Pons (tissue), 1 donor: ENCODE measurements at places on chromosomes 6 and 20.
A peak's percentile ranks its signal among the peaks of the same experiment; 100 is the strongest.

DNA sequence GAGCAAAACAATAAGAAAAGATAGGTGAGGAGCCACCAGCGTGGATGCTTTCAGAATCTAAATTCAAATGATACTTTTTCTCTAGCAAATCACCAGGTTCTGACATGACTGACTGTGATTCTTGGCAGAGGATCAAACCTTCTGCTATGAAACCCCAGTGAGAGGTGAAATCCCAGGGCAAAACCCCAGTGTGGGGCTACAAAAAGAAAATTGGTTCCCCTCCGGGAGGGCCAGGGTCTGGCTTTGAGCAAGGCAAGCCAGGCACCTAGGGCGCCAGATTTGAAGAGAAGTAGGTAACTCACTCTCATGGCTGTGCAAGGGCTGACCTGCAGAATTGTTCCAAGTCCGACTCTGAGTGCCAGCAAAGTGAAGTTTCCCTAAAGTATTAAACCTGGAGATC lies 20.2 kb upstream of the RALGAPA2 start:
- DNase-seq = no peak

DNA sequence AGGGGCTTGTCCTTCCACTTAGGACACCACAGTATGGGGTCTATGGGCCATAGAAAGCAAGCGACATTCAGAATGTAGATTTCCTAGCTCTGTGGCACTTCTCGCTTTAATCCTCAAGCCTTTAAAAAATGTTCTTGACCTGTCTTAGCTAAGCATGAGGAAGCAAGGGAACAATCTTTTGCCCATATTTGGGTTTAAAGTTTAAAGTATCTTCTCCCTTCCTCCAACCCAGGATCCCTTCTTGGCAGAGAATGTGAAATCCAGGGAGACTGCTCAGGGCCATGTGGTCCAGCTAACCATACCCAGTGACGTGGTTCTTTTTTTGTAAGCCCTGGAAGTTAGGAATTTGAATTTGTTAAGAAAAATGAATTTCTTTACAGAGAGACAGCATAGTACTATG lies 289.9 kb downstream of the BTBD9 start:
- no peak for DNase-seq

DNA sequence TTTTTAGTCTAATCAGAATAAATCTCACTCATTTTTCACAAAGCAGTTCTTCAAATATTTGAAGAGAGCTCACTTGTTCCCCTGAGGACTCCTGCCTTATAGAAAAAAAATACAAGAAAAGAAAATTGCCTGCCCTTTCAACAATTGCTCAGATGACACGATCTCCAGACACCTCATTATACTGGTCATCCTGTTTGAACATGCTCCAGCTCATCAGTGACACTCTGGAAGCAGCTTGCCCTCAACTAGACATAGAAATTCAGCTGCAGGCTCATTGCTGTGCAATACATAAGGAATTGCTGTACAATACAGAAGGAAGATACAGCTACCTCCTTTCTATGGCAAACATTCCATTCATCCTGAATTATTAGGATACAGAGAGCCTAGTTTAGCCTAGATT lies 73.1 kb downstream of the OPN5 start:
- DNase-seq = no peak

- no peak for DNase-seq
These were observed 11.3 kb downstream of the KDM1B start for GRCh38 chr6:18166312-18167036.

DNA sequence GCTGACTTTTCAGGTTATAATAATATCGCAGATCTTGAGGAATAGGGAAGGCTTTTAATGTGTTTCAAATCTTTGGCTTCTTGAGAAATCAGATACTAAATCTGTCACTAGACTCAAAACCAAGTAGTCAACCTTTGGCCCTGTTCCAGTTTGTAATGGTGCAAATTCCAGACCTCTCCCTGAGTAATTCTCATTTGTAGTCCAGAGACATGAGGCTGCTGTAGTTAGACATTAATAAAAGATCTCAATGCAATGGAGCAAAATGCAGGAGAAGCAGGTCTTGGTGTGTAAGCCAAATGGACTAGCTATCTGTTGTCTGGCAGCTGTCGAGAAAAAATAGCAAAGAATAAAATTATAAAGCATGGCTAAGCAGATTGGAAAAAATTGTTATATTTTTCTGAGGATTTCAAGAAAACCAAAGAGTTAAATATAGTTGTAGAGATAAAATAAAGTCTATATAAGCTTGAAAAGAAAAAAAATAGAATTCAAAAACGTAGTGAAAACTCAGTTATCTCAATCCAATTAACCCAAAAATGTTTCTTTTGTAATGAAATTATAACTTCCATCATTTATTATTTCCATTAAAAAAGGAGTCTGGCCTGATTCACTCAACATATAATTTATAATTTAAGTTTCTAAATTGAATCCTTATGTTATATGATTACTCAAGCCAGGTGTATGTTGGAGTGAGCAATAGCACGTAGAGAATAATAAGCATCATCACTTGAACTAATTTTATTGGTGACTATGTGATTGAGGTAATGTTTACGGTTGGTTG lies 161.5 kb upstream of the ADGRB3 start:
- no peak for DNase-seq

DNA sequence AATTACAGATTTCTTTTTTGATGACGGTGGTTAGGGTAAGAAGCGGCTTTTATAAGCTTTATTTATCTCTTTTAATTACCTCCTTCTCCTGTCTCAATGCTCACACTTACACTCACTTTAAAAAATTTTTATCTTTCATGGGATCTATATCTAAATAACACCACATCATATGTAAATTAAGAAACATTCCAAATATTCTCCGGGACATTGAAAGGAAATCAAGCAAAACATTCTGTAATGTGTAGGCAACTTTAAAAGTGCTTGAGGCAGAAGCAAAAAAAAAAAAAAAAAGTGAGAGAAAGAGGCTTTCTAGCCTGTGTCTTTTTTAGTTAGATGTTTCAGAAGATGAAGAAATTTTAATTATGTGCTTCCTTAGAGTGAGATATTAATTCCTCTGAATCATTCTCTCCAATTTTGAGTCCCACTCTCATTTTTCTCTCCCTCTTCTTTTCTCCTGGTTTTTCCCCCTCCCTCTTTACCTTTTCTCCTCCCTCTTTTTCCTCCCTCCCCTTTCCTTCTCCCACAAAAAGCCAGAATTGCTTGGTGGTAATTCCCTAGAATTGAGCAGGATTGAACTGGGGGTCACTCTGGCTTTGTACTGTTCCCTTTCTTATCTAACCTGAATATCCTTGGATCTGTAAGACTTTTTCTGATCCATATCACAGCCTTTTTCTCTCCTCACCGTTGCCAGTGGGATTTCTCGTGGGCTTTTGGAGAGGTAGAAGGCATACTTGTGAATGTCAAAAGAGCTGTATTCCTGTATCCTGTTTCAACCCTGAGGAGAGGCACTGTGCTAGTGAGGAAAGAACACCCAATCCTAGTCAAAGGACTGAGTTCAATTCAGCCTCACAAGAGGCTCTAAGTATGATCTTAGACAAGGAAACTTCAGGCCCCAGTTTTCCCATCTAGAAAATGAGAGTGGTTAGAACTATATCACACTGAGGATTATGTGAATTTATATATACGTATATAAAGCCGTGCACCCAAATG lies 30.4 kb downstream of the KCNQ5 start:
- no peak for DNase-seq

DNA sequence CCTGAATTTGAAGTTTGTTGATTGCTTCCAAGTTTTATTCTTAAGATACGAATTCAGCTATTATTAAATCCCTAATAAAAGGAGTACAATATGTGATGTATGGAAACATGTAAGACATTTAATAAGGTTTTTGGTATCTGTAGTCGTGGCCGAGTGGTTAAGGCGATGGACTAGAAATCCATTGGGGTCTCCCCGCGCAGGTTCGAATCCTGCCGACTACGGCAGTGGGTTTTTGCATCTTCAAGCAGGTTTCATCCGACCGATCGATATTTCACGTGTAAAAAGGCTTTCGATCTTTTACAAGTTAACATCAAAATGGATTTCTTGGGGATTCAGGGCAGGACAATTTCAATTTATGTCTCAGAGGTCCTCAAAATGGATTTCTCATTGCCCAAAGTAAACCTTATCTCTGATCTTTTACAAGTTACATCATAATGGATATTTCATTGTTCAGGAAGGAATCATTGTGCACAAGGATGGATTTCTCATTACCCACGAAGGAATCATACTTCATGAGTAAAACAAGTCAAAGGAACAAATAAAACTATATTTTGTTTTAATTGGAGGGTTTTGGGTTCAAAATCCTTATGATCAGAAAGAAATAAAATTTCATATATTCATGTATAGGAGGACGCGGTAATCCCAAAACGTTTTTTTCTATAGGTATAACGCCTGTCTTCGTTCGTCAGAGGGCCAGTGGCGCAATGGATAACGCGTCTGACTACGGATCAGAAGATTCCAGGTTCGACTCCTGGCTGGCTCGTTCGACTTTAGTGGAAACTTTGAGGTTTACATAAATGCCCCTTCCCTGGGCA lies 37.3 kb upstream of the BTN3A2 start:
- DNase-seq = peak; percentile 59

- DNase-seq = no peak
These were observed 11.4 kb downstream of the HSPA1B start for GRCh38 chr6:31838968-31839367.

- no peak for DNase-seq
These were observed 5.6 kb upstream of the GLO1 start for GRCh38 chr6:38708496-38708895.

DNA sequence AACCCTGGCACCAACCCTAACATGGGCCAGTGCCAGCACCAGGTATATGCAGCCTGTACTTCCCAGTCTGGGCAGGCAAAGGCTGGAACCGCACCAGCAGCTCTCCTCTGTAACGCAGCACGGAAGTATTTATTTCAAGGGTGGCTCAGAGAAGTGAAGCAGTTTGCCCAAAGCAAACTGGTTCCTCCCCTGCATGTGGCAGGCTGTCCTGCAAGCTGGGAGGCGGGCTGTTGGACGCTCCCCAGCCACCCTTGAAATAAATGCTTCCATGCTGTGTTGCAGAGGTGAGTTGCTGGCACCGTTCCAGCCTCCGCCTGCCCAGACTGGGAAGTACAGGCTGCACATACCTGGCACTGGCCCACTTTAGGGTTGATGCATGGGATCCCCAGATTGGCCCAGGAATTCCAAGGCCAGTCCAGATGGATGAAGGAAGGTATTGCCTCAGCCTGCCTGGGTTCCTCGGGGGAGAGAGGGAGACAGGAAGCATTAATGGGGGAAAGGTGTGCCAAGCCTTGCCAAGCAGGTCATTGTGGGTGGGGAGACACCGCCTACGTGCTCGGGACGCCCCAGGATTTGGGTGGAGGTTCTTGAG lies 49.8 kb downstream of the PPARD start:
- DNase-seq = no peak

- DNase-seq = peak; percentile 57
These were observed 172.8 kb upstream of the SNX9 start for GRCh38 chr6:157650261-157650640.

GRCh38 chr20:14284443-14284842 lies 53.0 kb downstream of the FLRT3 start:
- no peak for DNase-seq

DNA sequence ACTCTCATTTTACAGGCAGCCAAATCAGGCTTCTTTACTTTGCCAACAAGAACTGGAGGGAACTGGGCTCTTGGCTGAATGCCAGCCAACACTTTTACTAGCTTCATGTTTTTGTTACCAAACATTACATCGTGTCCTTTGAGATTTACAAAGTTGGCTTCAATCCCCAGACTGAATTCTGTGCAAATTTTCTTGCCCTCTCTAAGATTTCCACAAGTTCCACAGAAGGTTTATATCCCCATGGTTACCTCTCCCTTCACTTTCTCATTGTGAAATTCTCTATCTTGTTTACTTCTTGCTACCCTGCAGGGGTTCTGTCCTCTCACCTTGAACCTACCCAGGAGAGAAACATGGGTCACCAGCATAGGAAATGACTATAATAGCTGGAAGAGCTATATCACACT lies 37.6 kb upstream of the PLCB1 start:
- peak; percentile 54 for DNase-seq

- DNase-seq = no peak
These were observed 11.0 kb upstream of the HIVEP1 start for GRCh38 chr6:12001004-12001705.

DNA sequence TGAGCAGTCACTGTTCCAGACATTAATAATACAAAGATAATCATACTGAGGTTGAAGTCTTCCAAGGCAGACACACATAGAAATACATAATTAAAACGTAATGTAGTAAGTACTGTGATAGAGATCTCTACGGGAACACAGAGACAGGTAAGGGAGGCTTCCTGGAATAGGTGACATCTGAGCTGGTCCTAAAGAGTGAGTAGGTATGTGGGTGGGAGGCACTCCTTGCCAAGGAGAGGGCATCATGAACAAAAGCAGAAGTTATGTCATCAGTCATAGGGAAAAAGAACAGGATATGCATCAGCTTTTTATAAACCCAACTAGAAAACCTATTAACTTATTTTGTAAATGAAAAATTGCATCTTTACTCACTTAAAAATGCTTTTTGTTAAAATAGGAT lies 110.0 kb downstream of the MAP7 start:
- no peak for DNase-seq

DNA sequence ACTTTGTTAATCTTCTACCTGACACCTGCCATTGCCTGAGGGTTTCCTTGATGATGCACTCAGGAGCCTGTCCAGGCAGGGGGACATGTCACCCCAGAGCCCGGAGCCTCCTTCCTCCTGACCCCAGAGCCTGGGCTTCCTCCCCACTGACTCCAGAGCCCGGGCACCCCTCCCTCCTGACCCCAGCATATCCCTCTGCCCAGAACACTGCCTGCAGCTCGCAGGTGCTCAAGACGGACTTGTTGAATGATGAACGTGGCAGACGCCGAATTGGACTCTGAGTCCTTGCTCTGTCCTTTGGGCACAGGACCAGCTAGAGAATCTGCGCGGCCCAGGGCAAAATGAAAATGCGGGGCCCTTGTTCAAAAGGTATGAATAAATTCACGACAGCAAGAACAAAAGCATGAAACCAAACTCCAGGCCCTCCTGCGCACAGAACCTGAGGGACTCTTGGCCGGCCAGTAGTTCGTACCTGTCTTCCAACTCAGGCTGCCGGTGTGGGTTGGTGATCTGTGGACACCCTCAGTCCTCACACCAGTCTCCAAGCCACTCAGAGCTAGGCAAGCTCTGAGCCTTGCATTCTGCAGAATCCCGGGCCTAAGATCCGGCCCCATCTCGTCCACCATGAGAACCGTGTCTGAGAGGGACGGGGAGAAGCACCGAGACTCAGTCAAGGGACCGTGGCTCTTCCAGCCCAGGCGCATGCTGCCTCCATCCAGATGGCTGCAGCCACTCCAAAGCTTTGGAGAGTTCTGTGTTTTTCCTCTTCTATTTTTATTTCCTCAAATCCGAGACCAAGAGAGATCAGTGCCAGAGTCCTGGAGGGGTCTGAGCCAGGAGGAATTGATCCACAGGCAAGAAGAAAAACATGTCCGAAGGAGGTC lies 104.7 kb downstream of the BMP7 start:
- no peak for DNase-seq

GRCh38 chr6:11729076-11729475 lies 49.5 kb downstream of the ADTRP start:
- DNase-seq = no peak

GRCh38 chr6:3800850-3801591 lies 48.2 kb upstream of the FAM50B start:
- DNase-seq = no peak

DNA sequence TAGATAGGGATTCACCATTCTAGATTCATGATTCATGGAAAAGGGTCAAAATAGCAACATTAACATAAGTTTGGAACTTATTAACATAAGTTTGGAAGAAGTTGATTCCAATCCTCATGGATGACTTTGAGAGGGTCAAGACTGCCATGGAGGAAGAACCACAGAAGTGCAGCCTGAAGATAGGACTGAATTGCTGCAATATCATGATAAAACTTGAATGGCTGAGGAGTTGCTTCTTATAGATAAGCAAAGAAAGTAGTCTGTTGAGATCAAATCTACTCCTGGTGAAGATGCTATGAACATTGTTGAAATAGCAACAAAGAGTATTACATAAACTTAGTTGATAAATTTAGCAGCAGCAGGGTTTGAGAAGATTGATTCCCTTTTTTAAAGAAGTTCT lies 62.2 kb downstream of the GMDS start:
- DNase-seq = no peak
